ENCODE measurements at places on chromosomes 11 and 22.

GRCh38 chr22:25008666-25009065 lies 56.1 kb downstream of the KIAA1671 start:
- no peak for DNase-seq

GRCh38 chr11:17165247-17165890 lies 42.4 kb downstream of the PIK3C2A start:
- no peak for DNase-seq

GRCh38 chr11:34160049-34160721 lies 54.8 kb downstream of the NAT10 start:
- DNase-seq: no peak

DNA sequence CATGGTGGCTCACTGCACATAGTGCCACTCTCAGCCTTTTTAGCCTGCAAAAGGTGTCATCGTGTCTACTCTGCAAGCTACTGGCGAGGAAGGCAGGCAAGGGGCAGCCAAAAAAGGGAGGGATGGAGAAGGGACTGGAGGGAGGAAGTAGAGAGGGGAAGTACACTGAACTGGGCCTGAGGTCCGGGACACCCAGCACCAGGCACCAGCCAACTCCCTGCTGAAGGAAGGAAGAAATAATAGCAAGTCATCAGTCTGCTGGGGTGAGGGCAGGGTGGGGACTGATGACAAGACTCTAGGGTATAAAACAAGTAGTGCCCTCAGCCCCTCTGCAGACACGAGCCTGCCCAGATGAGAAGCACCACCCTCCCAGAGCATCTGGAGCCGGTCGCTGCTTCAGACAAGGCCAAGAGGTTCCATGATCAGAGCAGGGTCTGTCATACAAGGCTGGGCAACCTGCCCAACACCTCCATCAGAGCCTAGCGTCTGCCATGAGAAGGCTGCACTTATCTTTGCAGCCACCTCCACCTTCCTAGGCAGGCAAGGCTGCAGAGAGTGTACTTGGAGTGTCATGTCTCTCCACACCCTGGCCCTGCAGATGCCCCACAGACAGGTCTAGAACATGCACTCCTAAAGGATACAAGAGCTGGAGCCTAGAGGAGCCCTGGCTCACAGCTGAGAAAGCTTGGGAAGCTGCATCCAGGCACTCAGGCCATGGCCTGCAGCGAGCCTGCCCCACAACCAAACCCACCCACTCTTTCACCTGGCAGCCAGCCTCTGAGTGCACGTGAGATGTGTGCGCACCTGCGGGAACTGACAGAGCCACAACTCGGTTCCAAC lies 9.0 kb upstream of the COMT start:
- DNase-seq: no peak

DNA sequence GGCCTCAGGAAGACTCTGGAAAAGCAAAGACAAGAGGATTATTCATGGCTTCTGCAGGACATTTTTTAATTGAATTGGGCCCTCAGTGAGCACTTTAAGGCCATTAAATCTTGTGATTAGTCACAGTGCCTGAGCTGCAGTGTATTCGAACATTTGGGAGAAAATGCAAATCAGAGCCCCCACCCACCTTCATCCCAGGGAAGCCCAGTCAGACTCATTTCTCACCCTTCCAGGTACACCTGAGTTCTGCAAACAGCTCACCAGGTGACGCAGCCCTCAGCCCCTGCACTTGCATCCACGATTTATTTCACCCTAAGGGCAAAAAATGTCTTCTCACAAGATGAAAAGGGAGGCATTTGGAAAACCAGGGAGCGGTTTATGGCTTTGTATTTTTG lies 128.7 kb downstream of the MPPED1 start:
- no peak for DNase-seq

GRCh38 chr11:26578998-26579661 lies 7.1 kb upstream of the MUC15 start:
- no peak for DNase-seq

DNA sequence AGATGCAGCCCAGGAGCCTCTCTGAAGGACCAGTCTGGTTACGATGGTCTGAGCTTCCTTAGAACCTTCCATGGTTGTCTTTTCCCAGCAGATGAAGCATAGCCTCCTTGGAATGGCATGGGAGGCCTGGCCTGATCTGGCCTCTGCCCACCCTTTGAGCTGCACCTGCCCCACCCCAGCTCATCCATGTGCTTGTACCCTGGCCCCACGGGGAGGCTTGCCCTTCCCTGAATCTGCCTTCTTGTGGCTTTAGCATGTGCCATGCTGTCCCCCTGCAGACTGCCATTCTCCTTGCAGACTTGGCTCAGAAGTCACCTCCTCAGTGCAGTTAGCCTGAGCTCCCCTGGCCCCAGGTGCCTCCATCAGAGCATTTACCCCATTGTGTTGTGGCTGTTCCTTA lies 62.5 kb downstream of the FBLN1 start:
- DNase-seq: no peak

GRCh38 chr22:20087319-20088262 lies 7.5 kb downstream of the DGCR8 start:
- no peak for DNase-seq

GRCh38 chr11:33772300-33772699 lies 2.0 kb downstream of the FBXO3 start:
- no peak for DNase-seq

DNA sequence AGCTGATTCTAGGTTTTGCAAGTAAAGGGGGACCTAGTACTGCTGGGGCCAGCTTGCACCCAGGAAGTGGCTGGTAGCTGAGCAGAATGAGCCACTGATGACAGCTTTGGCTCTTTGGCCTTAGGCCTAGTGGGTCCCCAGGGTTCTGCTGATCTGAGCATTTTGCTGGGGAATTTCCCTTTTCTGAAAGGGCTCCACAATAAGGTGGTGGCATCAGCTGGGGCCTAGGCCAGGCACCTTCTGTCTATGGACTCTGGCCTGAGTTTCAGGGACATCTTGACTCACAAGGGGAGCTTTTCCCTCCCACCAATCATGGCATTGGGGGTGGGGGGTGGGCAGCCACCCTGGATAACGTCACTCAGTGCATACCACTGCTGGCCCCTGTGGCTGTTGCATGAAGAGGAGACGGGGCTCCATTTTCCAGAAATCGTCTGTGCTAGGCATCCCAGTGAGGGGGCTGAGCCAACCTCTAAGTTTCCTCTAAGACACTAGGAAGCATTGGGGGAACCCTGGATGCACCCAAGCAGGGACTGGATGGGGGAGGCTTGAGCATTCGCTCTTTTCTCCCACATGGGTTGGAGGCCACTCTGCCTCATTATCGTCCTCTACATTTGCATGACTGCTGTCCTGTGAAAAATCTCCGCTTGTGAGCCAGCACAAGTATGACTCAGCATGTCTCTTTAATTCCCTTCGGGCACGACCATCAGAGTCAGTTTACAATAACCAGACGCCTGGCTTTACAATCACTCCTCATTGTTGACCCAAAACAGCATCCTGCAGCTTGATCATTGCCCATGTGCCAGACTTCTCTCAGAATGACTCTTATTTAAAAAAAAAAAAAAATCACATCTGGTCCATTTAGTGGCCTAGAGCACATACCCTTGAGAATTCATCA lies 145.0 kb upstream of the THY1 start:
- no peak for DNase-seq

DNA sequence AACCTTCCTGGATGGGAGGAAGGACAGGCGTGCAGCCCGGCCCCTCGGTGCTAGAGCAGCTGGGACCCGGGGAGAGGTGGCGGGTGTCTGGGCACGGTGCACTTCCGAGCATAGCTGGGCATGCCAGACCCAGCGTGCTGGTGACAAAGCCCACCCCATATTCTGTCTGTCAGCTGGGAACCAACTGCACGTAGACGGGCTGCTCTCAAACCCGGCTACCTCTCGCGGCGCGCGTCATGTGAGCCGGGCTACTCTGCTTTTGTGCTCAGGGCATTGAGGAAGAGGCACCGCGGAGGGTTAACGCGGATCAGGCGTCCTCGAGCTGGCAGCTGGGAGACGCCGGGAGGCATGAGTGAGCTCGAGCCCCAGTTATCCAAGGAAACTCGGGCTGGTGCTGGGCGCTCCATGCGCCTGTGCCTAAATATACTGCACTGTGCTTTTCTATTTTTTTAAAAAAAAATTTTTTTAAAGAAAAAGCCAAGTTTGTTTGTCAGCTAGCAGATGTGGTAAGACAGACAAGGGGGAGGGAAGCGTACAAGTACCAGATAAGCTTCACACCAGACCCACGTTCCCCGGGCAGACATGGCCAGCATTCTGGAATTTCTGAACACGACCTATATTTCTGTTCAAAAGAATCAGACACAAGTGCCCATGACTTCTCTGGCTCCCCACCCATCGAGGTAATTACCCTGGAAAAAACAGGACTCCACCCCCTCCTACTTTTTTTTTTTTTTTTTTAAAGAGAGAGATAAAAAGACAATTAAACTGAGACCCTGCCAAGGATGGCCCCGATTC lies 425.6 kb downstream of the SHANK2 start:
- DNase-seq: no peak

- no peak for DNase-seq
Measured at GRCh38 chr11:19872512-19873145, 160.0 kb downstream of the NAV2 start.

GRCh38 chr11:46249103-46249937 lies 28.1 kb upstream of the CREB3L1 start:
- DNase-seq: no peak

DNA sequence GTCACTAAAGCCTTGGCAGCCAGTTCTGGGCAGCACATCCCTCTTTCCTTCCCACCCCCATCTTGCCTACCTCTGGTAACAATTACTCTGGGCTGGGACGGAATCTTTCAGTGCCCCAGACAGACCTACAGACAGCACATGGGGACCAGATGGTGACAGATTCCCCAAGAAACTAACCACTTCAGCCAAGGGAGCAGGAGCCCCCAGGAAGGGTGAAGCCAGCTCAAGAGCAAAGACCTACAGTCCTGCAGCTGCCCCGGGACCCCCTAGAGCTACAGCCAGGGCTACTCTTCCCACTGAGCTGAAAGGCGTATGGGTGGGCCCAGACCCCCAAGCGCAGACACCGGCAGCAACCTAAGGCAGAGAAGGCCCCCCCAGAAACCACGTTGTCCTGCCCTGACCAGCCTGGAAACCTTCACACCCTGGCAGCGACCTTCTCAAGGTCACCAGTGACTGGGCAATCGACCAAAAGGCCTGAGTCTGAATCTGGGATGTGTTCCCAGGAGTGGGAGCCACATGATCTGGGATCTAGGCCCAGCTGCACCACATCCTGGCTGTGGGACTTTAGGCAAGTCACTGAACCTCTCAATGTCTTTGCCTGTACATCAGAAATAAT lies 65.8 kb downstream of the LRRC32 start:
- peak; percentile 14 for DNase-seq

DNA sequence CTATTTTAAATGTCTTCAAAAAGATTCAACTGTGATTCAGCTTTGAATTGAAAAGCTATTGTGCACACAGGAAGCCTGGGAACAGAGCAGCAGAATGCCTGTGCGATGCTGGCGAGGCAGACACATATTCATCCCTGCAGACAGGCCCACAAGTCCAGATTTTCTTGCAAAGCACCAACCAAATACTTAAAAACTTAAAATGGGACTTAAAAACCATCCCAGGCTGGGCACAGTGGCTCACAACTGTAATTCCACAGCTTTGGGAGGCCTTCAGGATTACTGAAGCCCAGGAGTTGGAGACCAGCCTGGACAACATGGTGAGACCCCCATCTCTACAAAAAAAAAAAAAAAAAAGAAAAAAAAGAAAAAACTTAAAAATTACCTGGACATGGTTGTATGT lies 122.6 kb upstream of the SERPIND1 start:
- DNase-seq: no peak

DNA sequence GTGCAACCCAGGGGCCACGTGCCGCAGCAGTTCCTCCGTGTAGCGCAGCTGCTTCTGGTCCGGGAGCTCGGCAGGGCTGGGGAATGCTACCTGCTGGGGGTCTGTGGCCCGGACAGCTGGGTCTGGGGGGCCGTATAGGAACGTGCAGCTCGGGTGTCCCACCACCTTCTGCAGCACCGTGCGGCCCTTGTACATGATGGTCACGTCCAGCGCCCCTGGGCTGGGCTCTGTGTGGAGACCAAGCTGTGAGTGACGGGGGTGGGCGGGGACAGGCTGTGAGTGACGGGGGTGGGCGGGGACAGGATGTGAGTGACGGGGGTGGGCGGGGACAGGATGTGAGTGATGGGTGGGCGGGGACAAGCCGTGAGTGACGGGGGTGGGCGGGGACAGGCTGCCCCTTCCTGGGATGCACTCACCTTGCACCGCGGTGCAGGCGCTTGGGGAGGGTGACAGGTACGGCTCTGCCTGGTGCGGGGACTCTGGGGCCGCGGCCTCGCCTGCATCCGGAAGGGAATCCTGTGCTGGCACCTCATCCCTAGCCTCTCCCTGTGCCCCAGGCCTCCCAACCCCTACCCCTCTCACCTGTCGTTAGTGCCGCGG lies 2.3 kb downstream of the IRF7 start:
- peak; percentile 86 for DNase-seq

- no peak for DNase-seq
Measured at GRCh38 chr11:15967166-15967565, 389.2 kb downstream of the SOX6 start.

DNA sequence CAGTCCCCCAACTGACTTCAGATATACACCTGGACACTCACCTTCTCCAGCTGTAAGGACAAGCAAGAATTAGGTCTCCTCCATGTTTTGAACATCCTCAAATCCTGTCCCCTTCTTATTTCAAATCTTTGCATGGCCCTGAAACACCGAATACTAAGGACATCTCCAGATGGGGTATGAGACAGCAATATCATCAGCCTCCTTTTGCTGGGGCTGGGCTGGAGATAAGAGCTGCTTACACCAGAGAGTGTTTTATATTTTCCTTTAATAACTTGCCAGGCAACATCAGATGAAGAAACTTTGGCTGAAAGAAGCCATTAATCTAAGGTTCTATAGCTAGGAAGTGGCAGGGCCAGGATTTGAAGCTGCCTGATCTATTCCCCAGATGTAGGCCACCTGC lies 21.6 kb downstream of the TUG1 start:
- DNase-seq: no peak

DNA sequence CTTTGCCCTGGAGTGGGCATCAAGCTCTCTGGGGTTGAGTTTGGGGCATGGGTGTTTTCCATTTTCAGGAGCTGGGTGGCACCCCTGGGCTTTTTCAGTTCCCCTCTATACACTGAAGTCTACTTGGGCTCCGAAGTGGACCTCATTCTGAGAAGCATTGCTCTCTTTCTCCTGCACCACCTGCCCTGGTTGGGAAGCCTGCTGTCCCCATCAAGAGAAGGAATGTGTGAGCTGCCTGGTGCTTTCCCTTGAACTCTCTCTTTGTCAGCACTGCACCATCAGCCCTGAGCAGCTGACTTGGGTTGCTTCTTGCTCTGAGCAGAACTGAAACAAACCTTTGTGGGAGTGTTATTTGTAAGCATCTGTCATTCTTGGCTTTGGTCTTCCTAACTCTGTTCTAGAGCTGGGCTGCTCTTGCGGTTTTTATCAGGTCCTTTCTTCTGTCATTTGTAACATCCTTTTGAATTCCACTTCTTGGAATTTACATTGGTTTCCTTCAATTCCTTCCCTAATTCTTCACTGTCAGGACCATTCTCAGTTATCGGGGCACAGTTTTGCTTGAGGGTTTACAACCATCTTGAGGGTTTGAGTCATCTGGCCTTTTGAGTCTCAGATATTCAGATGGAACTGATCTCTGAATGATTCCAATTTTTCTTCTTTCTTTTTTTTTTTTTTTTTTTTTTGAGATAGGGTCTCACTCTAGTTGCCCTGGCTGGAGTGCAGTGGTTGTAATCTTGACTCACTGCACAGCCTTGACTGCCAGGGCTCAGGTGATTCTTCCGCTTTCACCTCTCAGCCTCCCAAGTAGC lies 20.5 kb downstream of the UBE2L3 start:
- peak; percentile 66 for DNase-seq

Measured in stimulated activated CD8-positive, alpha-beta memory T cell treated with anti-CD3 and anti-CD28 coated beads, Interleukin-4, amount 100 ng/mL, for 48 hours (primary cell).